Fibroblast of upper back skin (primary cell): ENCODE measurements at places on chromosomes 7 and 10.

GRCh38 chr10:87685832-87686574, 26.3 kb downstream of the PAPSS2 start:
- no peak for DNase-seq

DNA sequence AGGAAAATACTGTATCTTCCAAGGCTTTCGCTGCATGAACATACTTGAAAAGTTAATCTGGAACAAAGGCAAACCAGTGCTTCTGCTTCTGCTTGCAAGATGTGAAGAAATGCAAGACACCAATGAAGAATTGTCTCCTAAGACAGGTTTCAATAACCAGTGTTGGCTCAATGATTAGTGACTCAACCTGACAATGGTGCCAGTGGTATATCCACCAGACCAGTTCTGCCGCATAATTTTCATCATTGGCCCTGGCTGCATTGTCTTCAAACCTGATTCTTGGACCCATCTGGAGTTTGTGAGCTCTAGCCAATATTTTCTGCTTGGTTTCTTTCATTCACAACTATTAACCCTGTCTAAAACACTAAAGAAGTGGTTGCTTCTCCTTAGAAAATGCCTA, 13.6 kb upstream of the STAMBPL1 start:
- no peak for DNase-seq

DNA sequence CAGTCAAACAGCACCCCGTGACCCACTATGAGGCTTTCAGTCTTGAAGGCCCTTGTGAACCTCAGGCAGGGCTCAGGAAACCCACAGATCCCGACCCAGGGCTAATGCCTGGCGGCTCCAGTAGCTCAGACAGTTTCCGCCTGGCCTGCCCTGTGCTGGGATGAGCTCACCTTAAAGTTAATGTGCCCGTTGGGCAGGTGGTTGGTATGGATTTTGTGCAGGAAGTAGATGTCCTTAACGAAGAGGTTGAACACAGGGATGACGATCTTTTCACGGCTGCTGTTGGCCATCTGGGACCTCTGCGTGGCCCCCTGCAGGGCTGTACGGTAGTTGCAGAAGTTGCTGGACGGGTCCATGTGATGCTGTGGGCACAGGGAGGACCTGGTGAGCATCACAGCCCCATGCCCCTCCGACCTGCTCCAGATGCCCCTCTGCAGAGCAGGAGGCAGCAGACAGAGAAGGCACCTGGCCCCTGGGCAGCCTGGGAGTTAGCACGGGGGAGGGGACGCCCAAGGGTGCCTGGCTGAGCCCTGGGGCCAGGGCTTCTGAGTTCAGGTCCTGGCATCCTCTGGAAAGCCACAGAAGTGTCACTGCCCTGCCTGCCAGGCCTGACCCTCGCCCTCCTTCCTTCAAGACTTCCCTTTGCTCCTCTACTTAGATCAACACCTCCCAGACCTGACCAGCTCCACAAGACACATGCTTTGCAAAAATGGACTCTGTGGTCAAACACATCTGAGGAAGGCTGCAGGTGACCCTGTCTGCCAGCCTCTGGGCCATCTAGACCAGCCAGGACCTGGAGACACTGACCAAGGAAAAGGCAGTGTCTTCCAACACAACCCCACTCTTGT, 59.8 kb downstream of the CSGALNACT2 start:
- DNase-seq = no peak

DNA sequence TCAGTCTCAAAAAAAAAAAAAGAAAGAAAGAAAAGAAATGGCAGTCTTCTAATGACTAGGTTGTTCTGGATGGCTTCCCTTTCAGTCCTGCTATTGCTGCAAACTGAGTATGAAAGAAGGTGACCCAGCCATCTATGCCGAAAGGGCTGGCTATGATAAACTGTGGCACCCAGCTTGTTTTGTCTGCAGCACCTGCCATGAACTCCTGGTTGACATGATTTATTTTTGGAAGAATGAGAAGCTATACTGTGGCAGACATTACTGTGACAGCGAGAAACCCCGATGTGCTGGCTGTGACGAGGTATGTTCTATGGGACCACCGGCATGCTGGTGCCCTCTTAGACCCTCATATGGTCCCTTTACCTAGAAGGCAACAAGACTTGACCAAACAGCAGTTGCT, 41.3 kb downstream of the TES start:
- DNase-seq = no peak
